SHP77 (cell line): ENCODE measurements at places on chromosomes 3 and 15.

GRCh38 chr3:159904455-159904854, 84.2 kb upstream of the IL12A start:
- DNase-seq, result no peak

- peak; percentile 45 for DNase-seq
Observed at GRCh38 chr3:28726840-28727239, 378.2 kb upstream of the AZI2 start.

- DNase-seq, result peak; percentile 18
Observed at GRCh38 chr15:77569729-77570125, 63.0 kb downstream of the LINGO1 start.

- no peak for DNase-seq
Observed at GRCh38 chr3:144324076-144324475, 352.5 kb downstream of the DIPK2A start.

DNA sequence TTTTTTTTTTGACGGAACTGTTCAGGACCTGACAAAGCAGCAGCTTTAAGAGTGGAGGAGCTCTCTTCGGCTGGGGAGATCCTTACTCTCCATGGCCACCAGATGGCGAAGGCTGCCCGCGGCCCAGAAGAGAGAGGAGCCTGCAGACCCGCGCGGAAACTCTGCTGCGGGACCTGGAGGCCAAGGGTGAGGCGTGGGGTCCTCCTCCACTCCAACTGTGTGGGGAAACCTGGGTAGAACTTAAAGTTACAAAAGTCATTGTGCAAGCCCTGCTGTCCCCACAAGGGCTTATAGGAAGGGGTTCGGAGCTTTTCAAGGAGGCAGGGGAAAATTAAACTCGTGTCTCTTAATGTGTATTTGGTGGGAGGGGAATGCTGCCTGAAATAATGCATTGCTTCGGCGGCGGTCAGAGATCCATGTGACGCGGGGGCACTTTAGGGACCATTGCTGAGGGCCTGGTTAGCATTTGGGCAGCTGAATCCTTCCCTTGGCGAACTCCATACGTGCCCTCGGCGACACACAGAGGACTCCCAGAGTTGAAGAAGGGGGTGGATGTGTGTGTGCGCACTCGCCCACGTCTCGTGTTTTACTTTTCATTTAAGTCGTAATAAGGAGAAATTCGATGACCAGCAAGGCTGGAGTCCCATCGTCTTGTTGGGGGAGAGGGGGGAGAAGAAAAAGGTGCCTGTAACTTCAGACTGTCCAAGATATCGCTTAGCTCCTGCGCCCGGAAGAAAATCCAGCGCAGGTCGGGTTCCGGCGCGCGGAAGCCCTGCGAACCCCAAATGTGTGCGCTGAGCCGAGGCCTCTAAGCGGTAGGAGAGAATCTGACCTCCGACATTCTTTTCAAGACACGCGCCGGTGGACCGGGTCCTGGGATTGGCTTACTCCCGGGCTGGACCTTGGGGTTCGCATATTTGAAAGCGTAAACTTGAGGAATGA, 9.7 kb downstream of the EOMES start:
- DNase-seq, result peak; percentile 61

- peak; percentile 43 for DNase-seq
Observed at GRCh38 chr15:48112242-48112641, 8.5 kb upstream of the SLC24A5 start.

DNA sequence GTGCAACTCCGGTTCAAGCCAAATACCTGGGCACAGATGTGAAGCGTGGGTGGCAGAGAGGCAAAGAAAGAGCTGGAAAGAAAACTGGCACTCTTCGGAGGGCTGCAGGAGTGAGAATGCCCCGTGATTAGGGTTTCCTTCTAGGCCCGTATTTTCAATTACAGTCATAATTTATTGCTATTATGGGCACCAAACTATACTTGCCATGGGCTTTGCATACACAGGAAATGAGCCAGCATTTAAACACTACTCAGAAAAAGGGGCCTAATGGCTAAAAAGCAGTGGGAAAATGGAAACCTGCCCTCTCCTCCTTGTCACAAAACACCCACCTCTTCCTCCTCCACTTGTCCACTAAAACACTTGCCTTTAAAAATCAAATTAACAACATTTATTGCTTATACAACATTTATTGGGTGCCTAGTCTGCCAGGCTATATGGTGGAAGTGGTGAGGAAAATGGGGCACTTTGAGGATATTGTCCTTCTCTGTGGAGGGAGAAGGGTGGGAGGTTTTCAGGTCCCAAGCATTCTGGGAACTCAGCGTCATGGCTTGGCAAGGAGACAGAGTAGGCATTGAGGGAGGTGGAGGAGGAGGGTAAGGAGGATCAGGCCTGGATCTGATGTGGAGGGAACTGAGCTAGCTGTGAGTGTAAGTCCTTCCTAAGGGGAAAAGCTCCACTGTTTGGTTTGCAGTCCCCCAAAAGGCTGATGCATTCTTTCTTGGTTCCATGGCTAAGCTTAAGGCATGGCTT, 160.9 kb downstream of the SLCO3A1 start:
- no peak for DNase-seq

- no peak for DNase-seq
Observed at GRCh38 chr15:42153874-42154211, 2.6 kb downstream of the PLA2G4F start.

DNA sequence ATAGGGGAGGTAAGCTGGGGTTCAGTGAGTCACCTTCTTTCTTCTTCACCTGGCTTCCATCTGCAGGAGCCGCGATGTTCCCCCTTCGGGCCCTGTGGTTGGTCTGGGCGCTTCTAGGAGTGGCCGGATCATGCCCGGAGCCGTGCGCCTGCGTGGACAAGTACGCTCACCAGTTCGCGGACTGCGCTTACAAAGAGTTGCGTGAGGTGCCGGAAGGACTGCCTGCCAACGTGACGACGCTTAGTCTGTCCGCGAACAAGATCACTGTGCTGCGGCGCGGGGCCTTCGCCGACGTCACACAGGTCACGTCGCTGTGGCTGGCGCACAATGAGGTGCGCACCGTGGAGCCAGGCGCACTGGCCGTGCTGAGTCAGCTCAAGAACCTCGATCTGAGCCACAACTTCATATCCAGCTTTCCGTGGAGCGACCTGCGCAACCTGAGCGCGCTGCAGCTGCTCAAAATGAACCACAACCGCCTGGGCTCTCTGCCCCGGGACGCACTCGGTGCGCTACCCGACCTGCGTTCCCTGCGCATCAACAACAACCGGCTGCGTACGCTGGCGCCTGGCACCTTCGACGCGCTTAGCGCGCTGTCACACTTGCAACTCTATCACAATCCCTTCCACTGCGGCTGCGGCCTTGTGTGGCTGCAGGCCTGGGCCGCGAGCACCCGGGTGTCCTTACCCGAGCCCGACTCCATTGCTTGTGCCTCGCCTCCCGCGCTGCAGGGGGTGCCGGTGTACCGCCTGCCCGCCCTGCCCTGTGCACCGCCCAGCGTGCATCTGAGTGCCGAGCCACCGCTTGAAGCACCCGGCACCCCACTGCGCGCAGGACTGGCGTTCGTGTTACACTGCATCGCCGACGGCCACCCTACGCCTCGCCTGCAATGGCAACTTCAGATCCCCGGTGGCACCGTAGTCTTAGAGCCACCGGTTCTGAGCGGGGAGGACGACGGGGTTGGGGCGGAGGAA, 2.6 kb downstream of the ISLR2 start:
- no peak for DNase-seq

DNA sequence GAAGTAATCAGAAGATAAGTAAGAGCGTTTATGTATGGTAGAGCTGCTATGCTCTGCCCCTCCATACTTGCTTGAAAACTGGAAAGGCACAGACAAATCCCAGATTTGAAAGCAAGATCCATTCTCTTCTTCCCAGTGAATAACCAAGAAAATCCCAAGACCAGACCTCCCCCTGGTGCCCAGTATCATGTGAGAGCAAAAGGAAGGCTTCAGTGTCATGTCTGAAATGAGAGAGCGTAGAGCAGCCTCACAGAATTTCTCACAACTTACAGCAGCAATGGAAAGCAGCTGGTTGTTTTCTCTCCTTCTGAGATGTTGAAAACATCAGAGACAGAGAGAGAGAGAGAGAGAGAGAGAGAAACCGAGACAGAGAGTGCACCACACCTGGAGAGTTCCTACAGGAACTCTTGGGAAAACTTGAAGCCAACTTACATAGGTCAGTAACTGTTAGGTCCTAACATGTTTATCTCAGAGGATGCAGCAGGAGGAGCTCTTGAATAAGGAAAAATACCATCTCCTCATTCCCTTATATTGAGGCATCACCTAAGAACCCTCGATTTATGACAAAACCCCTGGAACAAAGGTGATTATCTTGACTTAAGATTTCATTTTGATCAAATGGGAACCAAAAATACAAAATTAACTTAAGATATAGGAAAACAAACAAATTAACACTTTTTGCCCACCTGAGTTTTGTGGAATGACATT, 273.3 kb downstream of the NSUN3 start:
- DNase-seq, result no peak

DNA sequence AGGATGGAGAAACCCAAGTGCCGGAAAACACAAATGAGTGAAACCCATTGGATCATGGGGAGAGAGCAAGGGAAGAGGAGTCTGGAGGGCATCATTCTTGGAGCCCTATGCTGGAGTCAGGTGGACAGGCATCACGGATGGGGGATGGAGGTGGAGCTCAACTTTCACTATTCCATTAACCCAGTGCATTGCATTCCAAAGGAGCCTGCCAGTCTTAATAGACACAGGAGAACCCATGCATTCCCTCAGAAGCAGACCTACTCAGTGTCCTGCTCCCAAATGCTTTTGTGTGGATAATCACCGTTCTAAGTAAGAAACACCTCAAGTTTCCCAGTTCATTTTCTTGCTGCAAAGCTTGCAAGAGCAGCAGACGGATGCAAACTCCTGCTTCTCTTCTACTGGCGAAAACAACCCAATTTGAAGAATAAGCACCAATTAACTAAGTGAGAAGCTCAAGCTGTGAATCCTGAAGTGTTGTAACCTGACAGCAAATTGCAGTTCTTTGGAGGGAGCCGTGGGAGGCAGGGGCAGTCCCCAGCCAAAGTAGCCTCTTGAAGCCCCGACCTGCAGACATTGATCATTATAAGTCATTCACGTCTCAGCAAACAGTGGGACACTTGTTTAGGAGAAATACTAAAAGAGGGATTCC, 25.3 kb downstream of the SEMA5B start:
- no peak for DNase-seq
